Breast epithelium (tissue), 4 donors: ENCODE measurements at places on chromosomes 1 and 21. TPM values are rescaled to one million over a fixed set of nuclear protein-coding genes. Genes with fewer than 3 reads are reported as not detected.

The PIK3C2B gene
- 24.9 TPM for total RNA-seq

The OR2M3 gene
- under 0.01 TPM for total RNA-seq

The KCNAB2 gene
- 9.8 TPM for total RNA-seq

The SMIM11 gene
- 16.4 TPM for total RNA-seq

The SMCP gene
- not detected for total RNA-seq

The TFF2 gene
- not detected for total RNA-seq

The CRABP2 gene
- 28.2 TPM for total RNA-seq

The NAV1 gene
- 22.7 TPM for total RNA-seq

The ALPL gene
- 17.4 TPM for total RNA-seq

The SLAMF9 gene
- total RNA-seq = not detected

The RGS5 gene
- 69.3 TPM for total RNA-seq

The KCNK2 gene
- total RNA-seq = 23.6 TPM

The SPATA21 gene
- not detected for total RNA-seq

The RIT1 gene
- total RNA-seq = 29.4 TPM

The PRR9 gene
- not detected for total RNA-seq
